Gastrocnemius medialis (tissue), 4 donors: ENCODE measurements at places on chromosomes 2 and 18. TPM values are rescaled to one million over a fixed set of nuclear protein-coding genes. Genes with fewer than 3 reads are reported as not detected.

Gene MEP1B
- total RNA-seq = 0.49 TPM

Gene FAM228B
- total RNA-seq = 4.4 TPM

Gene GPR45
- not detected for total RNA-seq

Gene RESP18
- total RNA-seq = not detected

Gene SULT1C2
- 0.10 TPM for total RNA-seq

GRCh38 chr2:156719036-156719435 lies 282.9 kb downstream of the GPD2 start:
- DNase-seq = no peak

DNA sequence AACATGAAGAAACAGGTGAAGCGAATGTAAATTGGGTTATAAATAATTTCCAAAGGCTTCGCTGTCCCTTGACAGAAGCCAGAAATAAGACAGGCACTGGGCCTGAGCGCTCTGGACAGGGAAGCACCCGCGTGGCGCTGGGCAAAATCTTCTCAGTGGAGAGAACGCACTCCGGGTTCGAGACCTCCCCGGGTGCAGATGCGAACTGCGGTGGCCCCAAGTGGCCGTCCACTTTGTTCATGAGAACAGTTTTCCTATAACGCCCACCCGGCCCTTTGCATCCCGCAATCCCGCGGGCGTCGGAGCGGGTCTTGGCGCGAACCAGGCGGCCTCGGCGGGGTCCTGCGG lies 651 bp upstream of the DPYSL5 start:
- no peak for DNase-seq

DNA sequence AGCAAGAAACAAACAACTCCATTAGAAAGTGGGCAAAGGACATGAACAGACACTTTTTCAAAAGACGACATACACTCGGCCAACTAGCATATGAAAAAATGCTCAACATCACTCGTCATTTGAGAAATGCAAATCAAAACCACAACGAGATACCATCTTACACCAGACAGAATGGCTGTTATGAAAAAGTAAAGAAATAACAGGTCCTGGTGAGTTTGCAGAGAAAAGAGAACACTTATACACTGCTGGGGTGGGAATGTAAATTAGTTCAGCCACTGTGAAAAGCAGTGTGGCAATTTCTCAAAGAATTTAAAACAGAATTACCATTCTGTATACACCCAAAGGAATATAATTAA lies 130.5 kb downstream of the PLCL1 start:
- no peak for DNase-seq

DNA sequence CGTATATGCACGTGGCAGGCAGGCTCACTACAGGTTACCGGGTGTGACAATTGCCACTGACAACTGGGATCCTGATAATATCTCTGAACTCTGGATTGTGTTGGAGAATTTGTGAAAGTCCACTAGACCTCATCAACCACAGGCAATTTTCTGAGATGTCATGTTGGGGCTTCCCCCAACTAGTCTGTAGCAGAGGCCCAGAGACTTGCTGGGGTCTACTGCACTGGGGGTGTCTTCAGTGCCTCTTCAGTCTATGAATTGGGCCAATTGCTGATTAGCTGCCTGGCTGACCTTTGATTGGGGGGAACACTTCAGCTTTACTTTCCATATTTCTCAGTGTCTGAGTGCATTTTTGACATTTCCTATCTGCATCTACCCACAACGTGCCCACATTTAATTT lies 201.5 kb downstream of the MTX2 start:
- no peak for DNase-seq

- DNase-seq = no peak
Observed at GRCh38 chr2:8510519-8510918, 171.3 kb upstream of the ID2 start.
